ENCODE measurements at places on chromosomes 12 and 14.

GRCh38 chr12:91177381-91177780 is 5.2 kb downstream of the DCN start:
- no peak for DNase-seq

GRCh38 chr12:113610698-113611097 is 139.0 kb upstream of the LHX5 start:
- DNase-seq, result no peak

GRCh38 chr12:79706676-79707075 is 15.9 kb upstream of the PAWR start:
- no peak for DNase-seq

- DNase-seq, result no peak
Measured at GRCh38 chr12:114625294-114625851, 58.6 kb downstream of the TBX3 start.

- no peak for DNase-seq
Measured at GRCh38 chr12:124386661-124387527, 92.0 kb downstream of the RFLNA start.

DNA sequence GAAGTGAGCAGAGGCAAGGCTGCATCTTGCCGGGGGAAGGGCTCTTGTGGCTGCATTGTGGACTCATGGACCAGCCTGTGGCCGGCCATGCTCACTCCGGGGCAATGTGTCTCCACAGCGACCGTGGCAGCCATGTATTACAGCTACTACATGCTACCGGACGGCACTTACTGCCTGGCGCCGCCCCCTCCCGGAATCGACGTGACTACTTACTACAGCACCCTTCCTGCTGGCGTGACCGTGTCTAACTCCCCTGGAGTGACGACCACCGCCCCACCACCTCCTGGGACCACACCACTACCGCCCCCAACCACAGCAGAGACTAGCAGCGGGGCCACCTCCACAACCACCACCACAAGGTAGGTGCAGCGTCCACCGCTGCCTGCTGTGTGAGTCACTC is 42.1 kb downstream of the SFSWAP start:
- DNase-seq, result no peak

DNA sequence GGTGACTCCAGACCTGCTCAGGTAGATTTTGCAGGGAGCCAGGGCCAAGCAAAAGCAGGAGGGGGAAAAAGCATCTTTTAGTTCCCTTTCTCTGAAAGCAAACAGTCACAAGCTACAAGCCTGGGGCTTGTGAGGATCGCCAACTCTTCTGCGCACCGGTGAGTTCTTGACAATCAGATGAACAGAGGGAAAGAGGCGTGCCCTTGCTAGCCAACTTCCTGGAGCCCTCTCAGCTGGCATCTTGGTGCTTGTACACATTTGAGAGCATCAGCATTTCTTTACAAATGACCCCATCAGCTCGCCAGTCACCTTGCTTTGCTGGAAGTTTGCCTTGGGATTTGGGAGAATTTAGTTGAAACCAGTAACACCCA is 55.5 kb downstream of the ZNF664 start:
- DNase-seq, result no peak

DNA sequence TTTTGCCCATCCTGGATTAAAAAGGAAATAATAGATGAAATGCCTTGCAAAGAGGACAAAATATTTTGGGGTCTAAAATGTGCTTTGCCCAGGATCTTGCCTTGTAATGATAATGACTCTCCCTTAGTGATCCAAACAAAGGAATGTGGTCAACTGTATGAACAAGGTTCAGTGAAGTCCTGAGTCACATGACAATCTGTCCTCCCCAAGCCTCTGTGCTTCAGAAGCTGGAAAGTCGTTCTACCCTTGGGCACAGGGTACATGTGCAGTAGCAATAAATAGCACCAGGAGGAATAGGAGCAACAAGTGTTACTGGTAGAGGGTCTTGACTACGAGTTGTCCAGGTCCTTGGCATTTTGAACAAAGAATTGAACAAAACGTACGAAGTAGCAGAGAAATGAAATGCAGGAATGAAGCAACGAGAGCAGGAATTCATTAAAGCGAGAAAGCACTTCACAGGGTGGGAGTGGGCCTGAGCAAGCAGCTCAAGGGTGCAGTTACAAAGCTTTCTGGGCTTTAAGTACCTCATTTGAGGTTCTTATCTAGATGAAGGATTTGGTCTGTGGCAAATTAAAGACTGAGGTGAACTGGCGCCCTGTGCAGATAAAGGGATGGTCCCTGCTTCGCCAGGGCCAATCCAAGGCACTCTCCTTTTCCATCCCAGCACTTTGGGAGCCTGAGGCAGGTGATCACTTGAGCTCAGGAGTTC is 65.8 kb downstream of the RESF1 start:
- no peak for DNase-seq

GRCh38 chr14:77183896-77184295 is 2.3 kb downstream of the TMEM63C start:
- no peak for DNase-seq

DNA sequence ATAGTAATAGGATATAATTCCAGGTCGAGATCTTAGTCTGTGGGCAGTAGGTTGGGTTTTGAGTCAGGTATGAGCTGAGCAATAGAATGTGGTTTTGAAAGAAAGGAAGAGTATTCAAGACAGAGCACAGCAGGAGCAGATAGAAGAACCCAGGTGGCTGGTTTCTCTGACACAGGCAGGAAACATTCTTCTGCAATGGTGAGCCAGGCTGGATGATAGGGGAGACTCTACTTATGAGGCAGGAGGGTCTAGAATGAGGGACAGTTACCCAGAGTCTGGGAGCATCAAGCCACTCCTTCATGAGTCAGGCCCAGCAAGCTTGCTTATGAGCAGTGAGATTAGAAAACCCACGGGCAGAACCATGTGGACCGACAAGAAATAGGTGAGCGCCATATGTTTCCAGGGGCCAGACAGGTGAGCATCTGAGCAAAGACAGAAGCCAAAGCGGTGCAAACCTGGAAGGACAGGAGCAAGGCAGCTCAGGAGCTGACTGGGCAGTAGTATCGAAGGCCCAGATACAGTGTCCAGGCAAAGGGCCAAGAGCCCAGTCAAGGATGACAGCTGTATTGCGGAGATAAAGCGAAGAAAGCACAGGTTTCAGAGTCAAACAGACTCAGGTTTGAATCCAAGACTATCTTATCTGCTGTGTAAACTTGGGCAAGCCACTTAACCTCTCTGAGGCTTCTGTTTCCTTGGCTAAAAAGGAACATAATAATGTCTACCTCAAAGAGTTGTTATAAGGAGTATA is 22.5 kb upstream of the PCNX1 start:
- no peak for DNase-seq

GRCh38 chr12:132572801-132573760 is 37.3 kb downstream of the LRCOL1 start:
- no peak for DNase-seq
